ENCODE measurements at places on chromosomes 5 and 9.

DNA sequence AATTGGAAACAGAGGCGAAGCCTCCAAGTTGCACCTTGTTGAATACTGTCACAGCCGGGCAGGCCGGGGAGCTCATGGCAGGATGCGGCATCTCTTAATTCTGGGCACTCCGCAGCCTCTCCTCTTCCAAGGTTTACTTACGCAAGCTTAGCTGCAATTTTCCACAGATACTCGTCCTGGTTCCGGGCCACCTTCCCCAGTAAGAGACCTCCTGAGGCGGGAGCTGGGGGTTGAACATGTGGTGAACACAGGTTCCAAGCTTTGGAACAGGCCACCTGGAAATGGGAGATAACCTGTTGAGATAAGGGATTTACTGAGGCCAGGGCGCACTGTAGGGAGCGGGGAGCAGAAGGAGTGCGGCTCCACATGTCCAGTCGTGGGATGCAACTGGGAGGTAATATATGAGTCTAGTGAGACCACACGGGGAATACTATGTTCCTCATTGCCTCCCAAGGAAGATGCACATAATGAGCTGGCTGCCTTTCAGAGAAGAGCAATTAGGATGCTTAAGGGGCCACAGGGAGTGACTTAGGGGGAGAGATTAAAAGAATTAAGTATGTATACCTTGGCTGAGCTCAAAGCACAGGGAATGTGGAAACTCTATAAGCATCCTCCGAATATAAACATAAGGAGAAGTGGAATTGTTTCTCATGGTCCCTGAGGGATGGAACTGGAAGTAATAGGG, 335.2 kb downstream of the CWC27 start:
- no peak for DNase-seq

GRCh38 chr5:150395688-150395975, 17.1 kb downstream of the CD74 start:
- no peak for DNase-seq

DNA sequence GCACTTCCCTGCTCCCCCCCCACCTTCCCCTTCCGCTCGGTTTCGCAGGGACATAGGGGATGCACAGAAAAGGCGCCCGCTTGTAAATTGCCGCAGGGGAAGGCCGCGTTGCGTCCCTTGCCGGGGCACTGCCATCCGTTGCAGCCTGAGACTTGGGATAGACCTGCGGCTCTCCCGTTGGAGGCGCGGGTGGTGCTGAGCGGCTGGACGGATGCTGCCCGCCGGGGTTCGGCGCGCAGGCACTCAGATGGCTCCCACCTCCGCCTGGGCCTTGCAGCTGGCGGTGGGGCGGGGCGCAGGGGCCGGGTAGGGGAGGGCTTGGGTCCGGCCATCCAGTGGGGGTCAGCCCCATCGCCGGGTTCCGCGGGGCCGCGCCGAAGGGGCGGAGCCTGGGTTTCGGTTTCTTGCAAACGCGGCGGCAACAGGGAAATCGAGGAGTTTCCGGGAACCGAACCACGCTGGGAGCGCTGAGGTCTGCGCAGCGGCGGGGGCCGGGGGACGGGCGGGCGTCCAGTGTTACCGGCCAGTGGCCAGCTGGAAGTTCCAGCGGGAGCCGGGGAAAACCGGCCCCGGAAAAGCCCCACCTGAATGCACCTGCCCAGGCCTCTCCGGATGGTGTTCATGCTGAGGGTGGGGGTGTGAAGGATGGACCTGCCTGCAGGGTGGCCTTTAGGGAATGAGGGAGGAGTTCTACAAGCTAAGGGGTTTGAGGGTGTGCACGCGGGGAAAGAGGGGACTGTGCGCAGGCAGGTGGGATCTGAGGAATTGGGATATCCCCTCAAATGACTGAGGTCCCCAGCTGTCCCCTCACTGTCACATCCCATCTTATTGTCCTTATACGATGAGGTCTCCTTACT, 6.3 kb upstream of the IRF1 start:
- no peak for DNase-seq

- DNase-seq, result no peak
Measured at GRCh38 chr5:135641734-135642487, 63.1 kb upstream of the CXCL14 start.

GRCh38 chr5:55850839-55851674, at the start of gene IL31RA:
Gene IL31RA, plus strand, starts transcription at chr5:55851357. Its CDS starts 214 bp downstream, at chr5:55851571.
- no peak for DNase-seq

- no peak for DNase-seq
Measured at GRCh38 chr5:54009357-54009756, 301.0 kb downstream of the ARL15 start.

- DNase-seq, result no peak
Measured at GRCh38 chr5:126066836-126067235, 356.4 kb upstream of the GRAMD2B start.

- no peak for DNase-seq
Measured at GRCh38 chr5:66826263-66826662, 230.1 kb downstream of the MAST4 start.

GRCh38 chr9:16118043-16118442, 565.2 kb downstream of the CCDC171 start:
- DNase-seq, result no peak

GRCh38 chr5:124057724-124058231, 545.8 kb downstream of the CSNK1G3 start:
- no peak for DNase-seq

GRCh38 chr5:77937015-77937908, 161.1 kb upstream of the TBCA start:
- DNase-seq, result no peak

DNA sequence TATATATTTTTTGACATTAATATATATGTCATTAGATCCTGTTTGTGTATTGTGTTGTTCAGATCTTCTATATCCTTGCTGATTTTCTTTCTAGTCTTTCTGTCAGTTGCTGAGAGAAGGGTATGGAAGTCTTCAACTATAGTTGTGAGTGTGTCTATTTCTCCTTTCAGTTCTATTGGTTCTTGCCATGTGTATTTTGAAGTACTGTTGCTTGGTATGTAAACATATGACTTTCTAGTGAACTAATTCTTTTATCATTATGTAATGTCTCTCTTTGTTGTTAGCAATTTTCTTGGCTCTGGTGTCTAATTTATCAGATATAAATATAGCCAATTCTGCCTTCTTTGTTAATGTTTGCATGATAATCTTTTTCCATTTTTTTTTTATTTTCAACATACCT, 84.3 kb upstream of the CAST start:
- DNase-seq, result no peak

DNA sequence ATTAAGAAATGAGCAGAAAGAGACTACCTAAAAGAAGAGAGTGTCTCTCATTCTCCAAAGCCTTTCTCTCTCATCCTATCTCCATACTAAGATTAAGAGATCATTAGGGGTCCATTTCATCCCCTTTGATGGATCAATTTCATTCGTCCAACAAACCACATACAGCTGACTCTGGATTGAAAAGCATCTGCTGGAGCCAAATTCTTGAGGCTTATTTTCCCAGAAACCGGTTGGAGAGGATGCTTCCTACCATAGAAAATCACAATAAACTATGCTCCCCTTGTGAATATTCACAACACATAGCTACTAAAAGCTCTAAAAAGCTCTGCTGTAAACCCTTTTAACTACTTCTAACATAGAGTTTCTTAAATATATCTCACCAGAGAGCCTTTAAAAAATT, 755.0 kb upstream of the ZNF608 start:
- DNase-seq, result no peak

DNA sequence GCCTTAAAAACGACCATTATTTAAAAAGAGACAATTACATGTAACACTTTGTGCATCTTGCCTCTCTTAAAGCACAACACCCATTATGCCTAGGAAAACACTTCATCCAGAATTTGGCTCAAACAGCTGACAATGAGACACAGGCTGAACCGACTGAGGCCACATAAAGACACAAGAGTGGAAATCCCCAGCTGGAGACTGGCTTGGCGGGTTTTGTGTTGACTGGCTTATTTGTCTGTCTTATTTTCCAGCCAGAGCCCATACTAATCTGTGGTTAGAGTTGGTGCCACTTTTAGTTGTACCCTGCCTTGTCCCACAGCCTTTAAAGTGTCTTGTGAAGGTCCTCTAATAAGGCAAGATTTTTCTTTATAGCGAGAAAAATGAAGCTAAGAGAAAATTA, 21.2 kb downstream of the TRIM14 start:
- peak; percentile 43 for DNase-seq

- no peak for DNase-seq
Measured at GRCh38 chr9:137705443-137705863, 86.6 kb downstream of the EHMT1 start.

- DNase-seq, result no peak
Measured at GRCh38 chr9:90894986-90895687, 93.5 kb downstream of the SYK start.
